IPS DF 19.7 (cell line): ENCODE measurements at places on chromosomes 12 and 14.

DNA sequence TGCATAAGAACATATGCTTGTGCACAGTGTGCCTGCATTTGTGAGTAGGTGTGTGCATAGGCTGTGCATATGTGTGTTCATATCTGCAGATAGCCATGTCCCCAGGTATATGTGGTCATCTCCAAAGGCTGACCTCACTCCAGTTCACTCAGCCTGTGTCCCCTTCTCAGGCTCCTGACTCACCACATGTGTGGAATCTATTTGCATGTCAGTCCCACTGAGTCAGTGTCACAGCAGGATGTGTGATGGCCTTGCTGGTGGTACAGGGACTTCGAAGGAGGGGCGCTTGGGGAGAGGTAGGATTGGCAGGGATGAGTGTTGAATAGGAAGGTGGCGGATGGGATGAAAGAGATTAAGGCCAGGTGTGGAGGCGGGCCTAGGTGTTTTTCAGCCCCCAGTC is 35.5 kb downstream of the KRT80 start:
- no peak for DNase-seq

- DNase-seq: no peak
Observed at GRCh38 chr12:121837680-121838079, 21.0 kb downstream of the HPD start.

DNA sequence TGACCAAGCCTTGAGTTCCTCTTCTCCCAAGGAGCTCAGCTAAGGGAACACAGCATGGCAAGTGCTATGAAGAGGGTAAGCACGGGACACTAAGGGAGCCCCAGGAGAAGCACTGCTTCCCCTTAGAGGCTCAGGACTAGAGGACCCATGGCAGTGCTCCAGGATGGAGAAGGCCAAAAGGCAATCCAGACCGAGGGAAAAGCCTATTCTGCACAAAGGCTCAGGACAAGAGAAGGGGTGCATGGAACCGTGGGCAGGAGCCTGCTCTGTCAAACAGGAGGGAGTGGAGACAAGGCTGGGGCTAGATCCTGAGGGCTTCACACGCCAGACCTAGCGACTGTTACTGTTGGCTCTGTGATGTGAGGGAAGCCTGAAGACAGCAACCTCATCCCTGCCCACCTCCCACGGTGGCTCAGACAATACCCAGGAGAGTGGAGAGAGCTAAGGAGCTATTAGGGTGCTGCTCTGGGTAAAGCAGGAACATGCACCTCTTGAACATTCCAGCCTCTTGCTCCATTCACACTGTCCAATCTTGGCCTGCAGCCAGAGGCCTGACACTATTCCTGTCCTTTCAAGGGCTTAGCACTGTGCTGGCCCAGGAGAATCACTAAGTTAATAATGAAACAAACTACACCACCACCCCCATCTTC is 24.2 kb downstream of the OTUB2 start:
- no peak for DNase-seq

DNA sequence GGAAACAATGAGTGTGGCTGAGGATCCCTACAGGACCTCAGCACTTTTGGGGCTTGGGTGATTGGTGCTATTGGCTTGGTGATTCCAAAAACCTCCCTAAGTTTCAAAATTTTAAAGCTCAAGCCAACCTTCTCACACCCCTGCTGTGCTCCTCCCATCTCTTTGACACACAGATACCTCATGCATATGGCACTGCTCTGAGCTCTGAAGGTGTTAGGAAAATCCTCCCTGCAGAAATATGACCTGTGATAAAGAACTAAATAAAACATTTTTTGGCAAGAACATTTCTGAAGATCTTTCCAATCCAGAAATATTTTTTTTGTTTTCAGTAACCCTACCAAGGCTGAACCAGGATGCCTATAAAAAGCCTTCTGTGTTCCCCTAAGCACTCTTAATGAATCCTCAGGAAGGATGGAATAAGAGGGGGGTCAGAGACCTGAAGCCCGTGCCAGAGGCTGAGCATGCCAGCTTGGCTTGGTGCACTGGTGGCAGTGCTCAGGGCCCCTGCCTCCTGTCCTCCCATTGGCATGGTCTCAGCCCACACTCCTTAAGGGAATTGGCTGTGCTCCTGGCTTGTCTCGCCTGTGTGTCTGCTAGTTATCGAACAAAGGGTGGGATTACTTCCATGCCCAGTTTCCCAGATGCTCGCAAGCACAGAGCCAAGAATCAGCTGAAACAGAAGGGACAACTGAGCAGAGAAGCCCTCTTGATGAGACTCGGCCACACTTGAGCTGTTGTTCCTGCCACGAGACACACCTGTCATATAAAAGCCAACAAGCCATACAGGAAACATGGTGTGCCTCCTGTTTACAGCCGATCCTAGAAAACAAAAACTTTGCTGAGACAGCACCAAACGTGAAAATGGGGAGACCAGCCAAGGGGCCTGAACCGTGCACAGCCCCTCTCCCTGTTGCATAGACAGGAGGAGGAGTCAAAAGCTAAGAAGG is 132.7 kb upstream of the EEA1 start:
- no peak for DNase-seq

DNA sequence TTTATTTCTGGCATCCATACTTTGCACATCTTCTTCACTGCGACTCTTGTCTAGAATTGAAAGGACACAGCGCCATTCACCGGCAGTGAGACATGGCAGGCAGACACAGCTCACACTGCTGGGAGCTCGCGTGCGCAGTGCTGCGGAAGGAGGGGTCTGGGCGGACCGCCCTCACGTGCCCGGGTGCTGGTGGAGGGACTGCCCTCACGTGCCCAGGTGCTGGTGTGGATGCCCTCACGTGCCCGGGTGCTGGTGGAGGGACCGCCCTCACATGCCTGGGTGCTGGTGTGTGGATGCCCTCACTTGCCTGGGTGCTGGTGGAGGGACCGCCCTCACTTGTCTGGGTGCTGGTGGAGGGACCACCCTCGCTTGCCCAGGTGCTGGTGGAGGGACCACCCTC is 27.9 kb upstream of the GOLGA3 start:
- DNase-seq: no peak

DNA sequence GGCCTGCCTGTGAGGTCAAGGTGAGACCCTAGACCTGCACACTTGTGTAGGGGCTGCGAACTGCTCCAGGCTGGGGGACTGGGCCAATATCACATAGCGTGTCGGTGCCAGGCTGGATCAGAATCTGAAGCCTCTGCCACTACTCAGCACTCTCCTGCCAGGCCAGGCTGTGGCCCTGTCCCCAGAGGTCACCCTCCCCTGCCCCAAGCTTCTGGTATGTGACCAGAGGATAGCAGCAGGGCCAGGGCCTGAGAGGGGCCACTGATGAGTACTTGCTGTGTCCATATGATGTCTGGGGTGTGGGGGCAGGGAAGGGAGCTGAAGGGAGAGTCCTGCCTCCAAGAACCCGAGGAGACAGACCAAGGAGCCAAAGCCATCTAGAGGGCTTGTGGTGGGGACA is 17.8 kb downstream of the ARL6IP4 start:
- DNase-seq: no peak

GRCh38 chr14:68409387-68409786 is 383.5 kb downstream of the ZFP36L1 start:
- DNase-seq: no peak

- DNase-seq: no peak
Observed at GRCh38 chr12:30519535-30519934, 176.1 kb downstream of the IPO8 start.

GRCh38 chr12:5557906-5558305 is 126.0 kb downstream of the NTF3 start:
- DNase-seq: no peak

DNA sequence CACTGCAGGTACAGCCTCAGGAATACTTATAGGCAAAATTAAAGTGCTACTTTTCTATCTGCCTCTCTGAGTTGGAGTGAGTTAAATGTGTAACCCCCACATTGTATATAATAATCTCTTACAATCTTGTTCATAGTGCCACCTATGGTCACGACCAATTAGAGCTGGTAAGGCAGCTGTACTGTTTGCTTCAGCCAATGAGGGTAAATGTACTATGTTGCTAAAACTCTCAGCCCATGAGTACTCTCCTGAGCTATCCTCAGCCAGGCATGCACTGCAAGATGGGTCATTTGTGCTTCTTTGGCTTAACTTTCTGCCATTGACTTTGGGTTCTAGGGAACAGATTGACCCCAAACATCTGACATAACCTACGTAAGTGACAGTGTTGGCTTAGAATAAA is 15.0 kb upstream of the MDM2 start:
- no peak for DNase-seq

DNA sequence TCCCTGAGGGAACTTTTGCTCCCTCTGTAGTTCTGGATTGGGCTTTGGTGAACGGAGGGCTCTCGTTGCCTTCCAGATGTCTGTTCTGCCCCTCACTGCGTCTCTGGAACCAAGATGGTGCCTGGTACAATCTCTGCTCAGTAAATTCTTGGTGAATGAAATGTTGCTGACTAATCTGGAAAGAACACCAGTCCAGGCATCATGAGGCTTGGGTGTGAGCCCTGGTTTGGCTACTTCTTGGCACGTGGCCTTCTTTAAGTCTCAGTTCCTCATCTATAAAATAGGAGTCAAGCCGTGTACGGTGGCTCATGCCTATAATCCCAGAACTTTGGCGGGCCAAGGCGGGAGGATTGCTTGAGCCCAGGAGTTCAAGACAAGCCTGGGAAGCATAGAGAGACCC is 4.3 kb downstream of the HHIPL1 start:
- DNase-seq: no peak

GRCh38 chr12:8913702-8914032 is 642 bp upstream of the PHC1 start:
- no peak for DNase-seq

GRCh38 chr14:39876916-39877315 is 444.7 kb upstream of the FBXO33 start:
- DNase-seq: no peak

GRCh38 chr12:116206828-116207227 is 70.7 kb downstream of the MED13L start:
- DNase-seq: no peak

DNA sequence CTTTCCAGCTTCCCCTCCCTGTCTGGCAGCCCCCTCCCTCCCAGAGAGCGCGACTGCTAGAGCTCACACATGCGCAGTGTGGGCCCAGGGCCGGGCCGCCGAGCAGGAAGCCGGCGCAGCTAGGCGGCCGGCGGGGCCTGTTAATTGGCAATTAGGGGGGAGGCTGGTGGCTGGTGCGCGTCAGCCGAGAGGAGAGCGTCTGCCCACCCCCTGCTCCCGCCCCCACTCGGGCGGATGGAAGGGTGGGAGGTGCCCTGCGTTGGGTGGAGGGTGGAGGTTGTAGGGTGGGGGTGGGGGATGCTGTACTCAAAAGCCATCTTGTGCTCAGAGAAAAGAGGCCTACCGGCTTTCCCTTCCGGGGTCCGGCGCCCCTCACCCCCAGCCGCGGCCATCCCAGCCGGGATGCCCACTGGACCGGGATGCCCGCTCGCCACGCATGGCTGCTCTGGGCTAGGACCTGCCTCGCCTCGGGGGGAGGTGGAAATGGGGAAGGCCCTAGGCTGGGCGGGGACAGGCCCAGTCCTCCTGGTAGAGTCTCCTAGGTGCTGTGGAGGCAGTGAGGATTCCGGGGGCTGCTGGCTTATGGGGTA is 9.2 kb downstream of the HOXC8 start:
- no peak for DNase-seq

DNA sequence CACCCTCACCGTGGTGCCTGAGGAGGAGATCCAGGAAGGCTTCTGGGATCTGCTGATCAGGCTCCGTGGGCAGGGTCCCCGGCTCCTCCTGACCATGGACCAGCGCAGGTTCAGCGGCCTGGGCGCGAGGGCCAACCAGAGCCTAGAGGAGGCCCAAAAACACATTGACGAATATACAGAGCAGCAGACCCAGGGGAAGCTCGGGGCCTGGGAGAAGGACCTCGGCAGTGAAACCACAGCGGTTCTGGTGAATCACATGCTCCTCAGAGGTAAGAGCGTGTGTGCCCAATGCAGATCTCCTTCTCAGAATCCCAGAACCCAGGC is 29.4 kb downstream of the SERPINA3 start:
- no peak for DNase-seq

- DNase-seq: no peak
Observed at GRCh38 chr12:43696154-43696553, 62.4 kb downstream of the PUS7L start.

DNA sequence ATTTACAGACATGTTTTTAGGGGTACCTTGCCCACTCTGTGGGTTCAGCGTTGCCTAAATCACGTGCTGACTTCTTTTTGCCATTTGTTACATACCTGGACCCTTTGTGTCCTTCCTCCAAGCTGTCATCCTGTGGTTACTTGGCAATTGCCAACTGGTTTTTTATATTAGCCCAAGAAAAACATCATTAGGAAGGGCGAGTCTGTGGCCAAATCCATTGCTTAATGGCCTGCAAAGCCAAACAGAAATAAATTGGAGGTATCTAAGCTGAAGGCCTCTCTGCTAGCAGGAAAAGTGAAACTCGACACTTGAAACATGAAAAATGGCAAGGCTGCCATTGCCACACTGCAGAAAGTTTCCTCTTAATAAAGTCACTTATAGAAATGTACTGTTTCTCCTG is 190.4 kb downstream of the NUAK1 start:
- DNase-seq: no peak

GRCh38 chr12:9980126-9980525 is 8.9 kb downstream of the CLEC12A start:
- no peak for DNase-seq

DNA sequence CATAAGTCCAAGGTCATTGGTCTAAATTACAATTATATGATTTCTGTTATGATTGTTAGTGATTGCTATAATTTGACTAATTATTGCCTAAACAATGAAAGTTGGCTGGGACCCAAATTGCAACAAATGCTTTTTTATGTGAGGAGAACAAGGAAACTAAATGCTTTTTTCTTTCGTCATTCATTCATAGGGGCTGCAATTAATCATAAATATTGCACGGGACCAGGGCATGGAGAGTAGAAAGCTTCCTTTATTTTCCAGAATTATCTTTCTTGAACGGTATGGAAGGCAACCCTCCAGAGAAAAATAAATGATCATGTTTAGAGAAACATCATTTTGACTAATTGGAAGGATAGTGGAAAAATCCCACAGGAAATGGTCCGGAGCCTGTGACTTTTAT is 32.6 kb upstream of the ARHGAP5 start:
- DNase-seq: no peak
